ENCODE measurements at places on chromosomes 12 and 14. TPM values are rescaled to one million over a fixed set of nuclear protein-coding genes. Genes with fewer than 3 reads are reported as not detected.

The TDP1 gene
- 16.3 TPM for total RNA-seq

The TBX5 gene
- 23.9 TPM for total RNA-seq

The NUAK1 gene
- total RNA-seq: 29.6 TPM

DNA sequence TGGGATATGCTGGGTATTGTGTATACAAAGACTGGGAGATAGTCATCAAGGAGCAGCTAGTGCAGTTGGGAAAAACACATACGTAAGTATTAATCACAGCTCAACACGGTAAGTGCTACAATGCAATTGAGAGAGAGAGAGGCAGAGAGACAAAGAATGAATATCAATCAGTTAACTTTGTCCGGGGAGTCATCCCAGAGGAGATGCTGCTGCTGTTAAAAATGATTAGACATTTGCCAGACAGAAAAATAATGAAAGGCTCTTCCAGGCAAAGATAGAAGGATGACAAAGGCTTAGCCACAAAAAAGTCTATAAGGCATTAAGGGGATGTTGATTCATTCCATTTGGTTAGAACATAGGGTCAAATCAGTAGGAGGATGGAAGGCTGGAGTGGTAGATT lies 45.1 kb downstream of the AKAP6 start:
- DNase-seq: peak; percentile 88

DNA sequence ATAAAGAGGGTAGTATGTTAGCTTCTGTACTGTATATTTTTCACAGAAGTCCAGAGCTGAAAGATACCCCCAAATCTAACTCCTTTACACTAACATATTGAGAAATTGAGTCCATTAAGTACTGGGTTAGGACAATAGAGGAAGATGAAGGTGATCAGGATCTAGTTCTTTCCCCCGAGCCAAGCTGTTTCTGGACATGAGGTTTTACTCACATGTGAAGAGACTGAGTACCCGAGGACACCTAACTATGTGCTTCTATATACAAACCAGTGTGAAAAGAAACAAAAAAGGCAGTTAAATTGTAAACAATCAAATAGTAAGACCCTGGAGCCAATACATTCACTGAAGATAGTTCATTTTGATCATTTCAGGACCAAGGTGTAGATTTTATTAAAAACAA lies 3.8 kb upstream of the TRHDE start:
- DNase-seq: no peak

- DNase-seq: no peak
Observed at GRCh38 chr14:93128725-93129459, 13.2 kb upstream of the ITPK1 start.

Measured in GM23248 (cell line).